ENCODE measurements at places on chromosomes 1 and 21.

DNA sequence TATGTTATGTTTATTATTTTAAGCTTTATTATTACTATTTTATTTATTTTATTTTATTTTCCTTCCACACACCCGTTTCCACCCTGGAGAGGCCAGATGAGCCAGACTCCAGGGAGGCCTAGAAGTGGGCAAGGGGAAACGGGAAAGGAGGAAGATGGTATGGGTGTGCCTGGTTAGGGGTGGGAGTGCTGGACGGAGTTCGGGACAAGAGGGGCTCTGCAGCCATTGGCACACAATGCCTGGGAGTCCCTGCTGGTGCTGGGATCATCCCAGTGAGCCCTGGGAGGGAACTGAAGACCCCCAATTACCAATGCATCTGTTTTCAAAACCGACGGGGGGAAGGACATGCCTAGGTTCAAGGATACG lies 468 bp upstream of the MX1 start:
- no peak for DNase-seq

- DNase-seq: no peak
These were observed 17.6 kb downstream of the SLC2A1 start for GRCh38 chr1:42940851-42941639.

DNA sequence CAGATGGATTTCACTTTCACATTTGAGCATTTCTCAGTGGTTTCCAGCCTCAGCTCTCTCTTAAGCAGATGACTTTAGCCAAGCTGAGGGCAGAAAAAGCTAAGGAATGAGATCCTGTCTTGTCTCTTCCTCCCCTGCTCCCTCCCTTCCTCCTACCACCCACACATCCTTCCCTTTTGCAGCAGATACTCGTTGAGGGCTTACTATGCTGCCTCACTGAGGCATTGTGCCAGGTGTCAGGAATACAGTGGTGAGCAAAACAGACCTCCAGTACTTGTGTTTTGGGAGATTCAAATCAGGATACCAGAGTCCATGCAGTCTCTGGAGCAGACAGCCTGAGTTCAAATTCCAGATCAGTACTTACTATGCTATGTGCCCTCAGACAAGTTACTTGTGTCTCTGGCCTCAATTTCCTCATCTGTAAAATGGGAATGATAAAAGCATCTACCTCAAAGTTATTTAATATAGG lies 43.2 kb downstream of the KIF26B start:
- no peak for DNase-seq

DNA sequence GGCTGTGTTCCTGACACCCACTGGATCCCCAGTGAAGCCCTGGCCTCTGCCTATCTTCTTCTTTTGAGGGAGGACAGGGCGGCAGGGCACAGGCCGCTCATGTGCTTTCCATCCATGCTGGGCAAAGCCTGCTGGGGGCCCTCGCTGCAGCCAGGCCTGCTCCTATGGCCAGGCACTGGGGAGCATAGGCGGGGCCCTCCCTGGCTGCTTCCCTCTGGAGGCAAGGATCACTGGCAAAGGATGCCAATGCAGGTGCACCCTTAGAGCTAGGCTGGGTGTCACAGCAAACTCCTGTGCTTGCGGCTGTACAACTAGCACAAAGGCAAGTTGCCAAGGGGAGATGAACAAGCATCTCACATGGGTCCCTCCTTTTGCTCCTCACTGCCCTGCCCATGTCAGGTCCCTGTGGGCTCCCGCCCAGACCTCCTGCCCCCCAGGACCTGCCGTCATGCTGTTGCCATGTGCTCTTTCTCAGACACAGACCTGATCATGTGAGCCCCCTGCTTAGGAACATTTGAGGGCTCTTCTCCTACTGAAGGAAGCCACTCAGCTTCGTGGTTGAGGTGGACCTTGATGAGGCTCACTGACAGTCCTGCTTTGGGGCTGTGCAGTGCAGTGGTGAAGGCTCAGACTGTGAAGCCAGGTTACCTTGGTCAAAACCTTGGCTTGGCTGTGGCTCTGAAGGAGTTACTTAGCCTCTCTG lies 393.6 kb downstream of the PTPRU start:
- DNase-seq: no peak

- DNase-seq: no peak
These were observed 185.1 kb upstream of the ST6GALNAC5 start for GRCh38 chr1:76682138-76682537.

- no peak for DNase-seq
These were observed 100.3 kb upstream of the C1orf87 start for GRCh38 chr1:60173729-60174505.

DNA sequence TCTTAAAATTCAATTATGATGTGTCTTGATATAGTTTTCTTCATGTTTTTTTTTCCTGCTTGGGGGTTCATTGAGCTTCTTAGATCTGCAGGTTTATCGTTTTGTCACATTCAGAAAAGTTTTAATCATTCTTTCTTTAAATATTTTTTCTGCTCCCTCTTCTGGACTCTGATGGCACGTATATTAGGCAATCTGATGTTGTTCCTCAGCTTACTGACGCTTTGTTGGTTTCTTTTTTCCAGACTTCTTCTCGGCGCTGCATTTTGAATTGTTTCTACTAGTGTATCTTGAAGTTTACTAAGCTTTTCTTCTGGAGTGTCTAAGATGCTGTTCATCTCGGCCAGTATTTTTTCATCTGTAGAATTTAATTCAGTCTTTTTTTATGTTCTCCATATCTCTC lies 44.8 kb upstream of the FMOD start:
- no peak for DNase-seq

GRCh38 chr1:109783436-109783835 lies 19.7 kb upstream of the EPS8L3 start:
- no peak for DNase-seq

DNA sequence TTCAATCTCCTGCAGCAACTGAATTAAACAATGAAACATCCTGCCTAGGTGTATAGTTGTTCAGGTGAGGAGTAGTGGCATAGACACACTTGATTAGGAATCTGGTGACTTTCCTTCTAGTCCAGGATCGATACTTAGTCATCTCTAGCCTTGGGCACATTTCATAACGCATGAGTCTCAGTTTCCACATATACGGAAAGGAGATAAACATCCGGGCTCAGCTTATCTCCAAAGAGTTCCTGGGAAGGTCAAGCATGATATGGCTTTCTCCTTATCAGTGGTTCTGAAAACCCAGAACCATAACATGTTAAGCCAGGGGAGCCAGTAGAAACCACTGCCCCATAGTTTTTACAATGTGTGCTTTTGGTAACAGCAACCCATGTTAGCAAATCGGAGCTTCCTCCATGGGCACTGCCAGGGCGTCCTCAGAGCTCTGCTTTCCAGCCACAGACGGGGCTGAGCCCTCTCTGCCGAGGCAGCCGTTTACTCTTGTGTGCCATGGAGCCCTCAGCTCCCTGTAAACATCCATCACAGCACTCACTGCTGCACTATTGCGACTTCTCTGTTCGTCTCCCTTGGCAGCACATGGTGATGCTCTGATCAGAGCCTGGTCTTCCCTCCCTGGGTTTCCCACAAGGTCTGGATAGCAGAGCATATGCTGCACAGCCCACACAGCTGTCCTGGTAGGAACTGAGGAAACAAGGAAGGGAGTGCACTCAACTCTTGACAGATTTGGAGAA lies 34.6 kb downstream of the RUNX1 start:
- DNase-seq: no peak

DNA sequence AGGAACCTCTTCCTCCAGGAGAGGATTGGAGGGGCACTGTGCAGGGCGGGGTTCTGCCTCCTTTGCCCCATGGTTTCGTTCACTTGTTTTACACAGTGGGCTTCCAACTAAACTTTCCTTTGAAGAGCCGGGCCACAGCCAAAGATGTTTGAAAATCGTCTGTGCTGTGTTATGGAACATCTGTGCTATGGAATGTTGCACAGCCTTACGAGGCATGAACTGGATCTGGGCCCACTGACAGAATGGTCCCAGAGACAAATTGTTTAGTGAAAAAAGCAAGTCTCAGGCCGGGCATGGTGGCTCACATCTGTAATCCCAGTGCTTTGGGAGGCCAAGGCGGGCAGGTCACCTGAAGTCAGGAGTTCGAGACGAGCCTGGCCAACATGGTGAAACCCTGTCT lies 12.6 kb upstream of the MEF2D start:
- DNase-seq: no peak

DNA sequence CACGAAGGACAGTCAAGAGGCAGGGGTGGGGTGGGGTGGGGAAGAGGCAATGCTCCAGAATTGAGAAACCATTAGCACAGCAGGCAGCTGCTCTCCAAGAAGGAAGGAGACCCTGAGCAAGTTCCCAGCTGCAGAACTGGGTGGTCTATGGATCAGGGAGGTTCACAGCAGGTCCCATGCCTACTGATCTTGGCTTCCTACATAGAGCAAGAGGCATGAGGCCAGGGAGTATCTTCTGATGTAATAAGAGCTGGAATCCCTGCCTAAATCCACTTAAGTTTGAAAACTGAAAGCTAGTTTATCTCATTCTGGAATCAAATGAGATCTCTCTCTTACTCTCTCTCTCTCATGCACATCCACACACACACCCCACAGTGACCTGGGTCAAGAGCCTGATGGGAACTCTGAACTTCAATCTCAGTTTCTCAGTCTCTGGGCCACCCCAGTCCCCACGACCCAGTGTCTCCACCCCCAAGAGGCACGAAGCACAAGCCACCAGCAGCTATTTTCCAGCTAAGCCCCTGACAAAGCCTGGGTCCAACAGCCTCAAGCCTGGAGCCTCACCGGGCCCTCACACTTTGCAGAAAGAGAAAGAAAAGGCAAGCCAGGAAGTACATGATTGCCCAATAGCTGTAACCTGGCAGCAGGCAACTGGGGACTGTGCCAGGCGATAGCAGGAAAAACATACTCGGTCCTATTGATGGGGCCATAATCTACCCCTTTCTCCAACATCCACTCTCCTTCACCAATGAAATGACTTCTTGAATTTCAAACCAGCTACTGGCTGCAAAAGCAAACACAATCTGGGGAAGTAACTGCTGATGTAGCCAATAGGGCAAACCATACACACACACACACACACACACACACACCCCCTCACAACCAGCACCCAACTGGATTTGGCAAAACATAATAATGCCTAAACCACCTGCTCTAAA lies 2.2 kb downstream of the NUAK2 start:
- no peak for DNase-seq

DNA sequence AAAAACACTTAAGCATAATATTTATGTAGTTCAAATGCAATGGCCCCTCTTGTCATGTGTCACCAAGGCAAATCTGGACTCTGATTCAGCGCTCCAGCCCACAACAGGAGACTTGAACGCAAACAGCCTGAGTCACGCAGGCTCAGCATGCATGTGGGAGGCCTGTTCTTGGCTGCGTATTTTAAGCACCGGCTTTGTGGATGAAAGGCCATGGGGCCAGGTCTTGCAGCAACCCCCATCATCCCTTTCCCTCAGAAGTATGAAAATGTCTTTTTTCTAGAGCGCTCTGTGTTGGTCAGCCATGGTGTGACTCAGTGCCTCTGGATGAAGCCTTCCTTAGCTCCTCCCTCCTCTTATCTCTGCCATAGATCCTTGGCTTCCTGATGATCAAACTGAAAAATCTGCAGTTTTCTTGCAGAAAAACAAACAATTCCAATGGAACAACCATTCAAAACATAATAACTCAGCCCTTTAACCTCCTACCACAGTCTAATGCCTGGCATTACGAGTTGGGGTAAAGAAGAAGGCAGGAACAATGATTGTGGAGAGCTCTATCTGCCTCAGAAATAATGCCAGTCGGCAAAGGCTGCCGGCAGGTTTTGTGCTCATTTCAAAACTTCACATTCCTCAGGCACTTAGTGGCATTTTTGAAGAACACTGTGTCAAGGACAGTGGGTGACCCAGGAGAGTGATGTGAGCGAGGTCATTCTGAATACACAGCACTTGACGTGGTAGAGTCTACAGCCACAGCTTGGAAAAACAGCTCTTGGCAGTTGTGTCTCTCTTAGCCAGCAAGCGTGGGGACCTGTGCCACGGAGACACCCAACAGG lies 167.5 kb downstream of the CLIC6 start:
- DNase-seq: no peak

- DNase-seq: no peak
These were observed 41.2 kb downstream of the KIF21B start for GRCh38 chr1:200982071-200982945.

GRCh38 chr1:235910357-235911299 lies 43.9 kb upstream of the LYST start:
- DNase-seq: no peak

- DNase-seq: no peak
These were observed 1.2 kb upstream of the HIVEP3 start for GRCh38 chr1:41919764-41920397.

GRCh38 chr1:160358073-160358472 lies 8.8 kb upstream of the NHLH1 start:
- no peak for DNase-seq

DNA sequence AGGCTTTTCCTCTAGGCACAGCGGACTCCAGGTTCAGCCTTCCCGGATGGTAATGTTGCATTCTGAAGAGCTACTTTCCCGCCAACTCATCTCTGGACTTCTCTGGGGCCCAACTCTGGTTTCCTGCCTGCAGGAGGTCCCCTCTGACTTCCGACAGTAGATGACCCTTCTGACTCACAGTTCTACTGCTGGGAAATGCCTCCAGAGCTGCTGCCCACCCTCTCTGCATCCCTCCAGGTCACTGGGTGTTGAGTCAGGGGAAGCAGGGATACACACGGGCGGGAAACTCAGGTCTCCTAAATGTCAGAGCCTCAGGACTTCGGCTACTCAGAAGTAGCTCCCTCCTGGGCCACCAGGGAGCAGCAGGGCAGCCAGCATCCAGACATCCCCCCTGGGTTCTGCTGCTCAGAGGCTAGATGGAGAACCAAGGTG lies 2.1 kb upstream of the KIF21B start:
- DNase-seq: no peak
